ENCODE measurements at places on chromosomes 12 and 14.

DNA sequence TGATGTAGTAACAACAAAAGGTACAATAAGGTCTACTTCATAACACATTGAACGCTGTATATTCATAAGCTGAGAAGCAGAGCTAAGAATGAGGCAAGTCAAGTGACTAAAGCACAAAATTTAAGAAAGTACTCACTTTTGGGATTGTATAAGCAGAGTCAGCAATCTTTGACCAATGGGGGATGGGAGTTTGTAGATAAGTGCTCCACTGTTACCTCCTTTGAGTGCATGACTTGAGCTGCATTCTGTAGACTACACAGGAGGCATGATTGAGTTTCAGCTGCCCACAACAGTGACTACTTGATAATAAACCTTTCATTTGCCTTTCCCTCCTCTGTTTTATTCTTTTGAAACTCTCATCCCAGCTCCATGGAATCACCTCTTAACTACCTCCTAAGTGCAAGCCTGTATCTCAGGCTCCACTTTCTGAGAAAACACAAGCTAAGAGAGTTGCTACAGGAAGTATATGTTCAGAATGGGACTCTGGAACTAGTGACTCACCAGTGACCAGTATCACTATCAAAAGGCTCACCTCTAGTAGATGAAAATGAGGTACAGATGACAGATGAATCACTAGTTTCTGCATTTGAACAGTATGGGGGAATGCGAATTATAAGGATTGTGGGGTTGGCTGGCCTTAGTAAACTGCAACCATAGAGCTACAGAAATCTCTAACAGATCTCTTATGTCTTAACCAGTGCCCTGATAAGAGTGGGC, 49.2 kb downstream of the SLC35F4 start:
- no peak for DNase-seq

GRCh38 chr14:57227083-57227482, 41.6 kb downstream of the EXOC5 start:
- no peak for DNase-seq

DNA sequence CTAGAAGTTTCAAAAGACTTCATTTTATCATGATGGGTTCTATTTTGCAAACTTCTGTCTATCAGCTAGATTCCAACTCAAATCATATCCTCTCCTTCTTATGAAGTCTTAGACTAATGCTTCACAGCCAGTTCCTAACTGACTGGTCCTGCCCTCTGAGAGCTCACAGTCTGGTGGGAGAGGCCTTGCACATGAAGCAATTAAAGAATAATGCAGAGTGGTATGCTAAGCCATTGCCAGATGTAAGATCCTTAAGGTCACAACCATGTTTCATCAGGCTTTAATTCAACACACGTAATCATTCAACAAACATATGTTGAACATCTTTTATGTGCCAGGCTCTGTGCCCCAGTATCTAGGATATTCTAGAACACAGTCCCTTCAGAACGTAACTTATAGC, 125.8 kb upstream of the TMPO start:
- no peak for DNase-seq

DNA sequence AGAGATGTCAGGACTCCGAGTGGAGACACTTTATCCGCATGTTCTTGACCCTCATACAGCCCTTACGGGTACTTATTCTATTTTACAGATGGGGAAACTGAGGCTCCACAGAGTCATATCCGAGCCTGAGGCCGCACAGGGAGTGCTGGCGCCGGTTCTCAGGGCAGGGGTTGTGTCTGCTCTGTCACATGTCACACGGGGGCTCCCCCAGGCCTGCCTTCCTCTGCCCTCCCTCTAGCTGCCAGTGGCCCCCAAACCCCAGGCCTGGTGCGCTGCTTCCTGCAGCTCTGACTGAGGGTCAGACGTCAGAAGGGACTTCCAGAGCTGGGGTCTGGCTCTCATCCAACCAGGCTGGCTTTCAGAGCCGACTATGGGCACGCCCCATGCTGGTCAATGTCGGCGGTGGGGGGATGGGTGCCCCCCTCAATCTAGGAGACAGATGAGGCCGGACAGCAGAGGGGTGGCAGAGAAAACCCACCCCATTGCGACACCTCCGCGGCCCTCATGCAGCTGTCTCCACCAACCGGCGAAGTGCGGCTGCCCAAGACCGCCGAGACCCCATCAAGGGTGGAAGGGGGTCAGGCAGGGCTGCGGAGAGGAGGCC, 811 bp upstream of the INF2 start:
- no peak for DNase-seq

- DNase-seq, result no peak
These were observed 87.1 kb downstream of the GPR135 start for GRCh38 chr14:59377991-59378601.

GRCh38 chr14:86865934-86866333, 1127.0 kb downstream of the GALC start:
- DNase-seq, result no peak

All from stimulated activated CD4-positive, alpha-beta T cell treated with anti-CD3 and anti-CD28 coated beads, Interleukin-4, amount 100 ng/mL, for 48 hours (primary cell).